Breast epithelium (tissue), 4 donors: ENCODE measurements at places on chromosomes 4 and X. TPM values are rescaled to one million over a fixed set of nuclear protein-coding genes. Genes with fewer than 3 reads are reported as not detected.

OPN1LW gene
- not detected for total RNA-seq

LRCH2 gene
- 3.9 TPM for total RNA-seq

NWD2 gene
- total RNA-seq = 0.66 TPM

LNX1 gene
- total RNA-seq = 22.5 TPM

DMD gene
- total RNA-seq = 57.0 TPM

SPANXC gene
- total RNA-seq = not detected

CT45A1 gene
- not detected for total RNA-seq

GALNT7 gene
- 10.7 TPM for total RNA-seq
